ENCODE measurements at places on chromosomes 16 and 17.

DNA sequence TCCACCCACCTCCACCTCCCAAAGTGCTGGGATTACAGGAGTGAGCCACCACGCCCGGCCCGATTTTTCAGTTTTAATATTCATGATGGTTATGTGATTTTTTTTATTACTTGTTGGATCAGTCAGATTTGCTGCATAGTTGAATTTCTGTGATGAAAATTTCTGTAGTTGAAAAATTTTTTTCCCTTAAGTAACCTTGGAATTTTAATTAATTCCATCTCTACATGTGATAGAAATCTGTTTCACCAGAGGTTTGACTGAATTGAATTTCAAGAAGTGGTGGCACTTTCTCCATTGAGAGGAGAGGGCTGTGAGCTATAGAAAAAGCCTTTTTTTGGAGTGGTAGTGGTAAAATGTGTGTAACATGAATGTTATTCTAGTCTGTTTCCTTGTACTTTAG, 24.7 kb downstream of the WIPF2 start:
- H3K27me3 ChIP-seq: no peaks in the 10 kb centered on the region
- peaks cover 4% of the 10 kb centered on the region for H3K36me3 ChIP-seq
- H3K27ac ChIP-seq: no peak overlapping the region
- peaks cover 10% of the 10 kb centered on the region for H3K4me1 ChIP-seq

DNA sequence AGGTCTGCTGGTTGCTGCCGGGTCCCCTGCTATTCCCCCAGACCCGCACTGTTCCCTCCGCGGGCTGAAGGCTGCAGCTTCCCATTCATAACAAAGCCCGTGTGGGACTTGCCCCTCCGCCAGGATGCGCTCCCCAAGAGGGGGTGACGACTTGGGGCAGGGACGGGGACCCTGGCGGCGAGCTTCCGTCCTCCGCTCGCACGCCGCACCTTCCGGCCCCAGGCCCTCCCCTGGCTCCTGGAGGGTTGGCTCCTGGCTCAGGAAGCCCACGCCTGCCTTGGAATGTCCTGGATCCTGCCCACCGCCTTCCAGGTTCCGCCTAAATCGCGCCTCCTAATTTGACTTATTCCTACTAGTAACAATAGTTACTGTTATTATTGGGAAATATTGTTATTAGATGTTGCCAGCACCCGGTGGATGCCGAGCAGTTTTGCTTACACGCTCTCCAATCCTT, 1.1 kb upstream of the TFAP4 start:
- no peaks in the 10 kb centered on the region for H3K36me3 ChIP-seq
- peak; percentile 65 for DNase-seq
- H3K4me3 ChIP-seq: peak overlapping the region; percentile 100
- no peaks in the 10 kb centered on the region for H3K27me3 ChIP-seq
- no peak overlapping the region for H3K27ac ChIP-seq
- peaks cover 25% of the 10 kb centered on the region for H3K4me1 ChIP-seq

GRCh38 chr16:35599429-35600160, 2140.2 kb downstream of the TP53TG3F start:
- no peaks in the 10 kb centered on the region for H3K27me3 ChIP-seq
- no peak for DNase-seq
- H3K4me3 ChIP-seq: no peak overlapping the region
- no peaks in the 10 kb centered on the region for H3K36me3 ChIP-seq

DNA sequence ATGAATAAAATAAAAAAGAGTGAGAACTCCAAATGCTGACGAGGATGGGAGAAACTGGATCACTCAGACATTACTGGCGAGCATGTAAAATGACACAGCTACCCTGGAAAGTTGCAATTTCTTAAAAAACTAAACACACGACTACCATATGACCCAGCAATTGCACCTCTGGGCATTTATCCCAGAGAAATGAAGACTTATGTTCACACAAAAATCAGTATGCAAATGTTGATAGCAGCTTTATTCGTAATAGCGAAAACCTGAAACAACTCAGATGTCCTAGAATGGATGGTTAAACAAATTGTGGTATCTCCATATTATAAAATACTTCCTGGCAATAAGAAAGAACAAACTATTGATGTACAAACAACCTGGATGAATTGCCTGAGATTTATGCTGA, 357.2 kb upstream of the ASIC2 start:
- DNase-seq: no peak
- H3K27ac ChIP-seq: no peak overlapping the region
- H3K36me3 ChIP-seq: no peaks in the 10 kb centered on the region
- no peaks in the 10 kb centered on the region for H3K4me1 ChIP-seq

DNA sequence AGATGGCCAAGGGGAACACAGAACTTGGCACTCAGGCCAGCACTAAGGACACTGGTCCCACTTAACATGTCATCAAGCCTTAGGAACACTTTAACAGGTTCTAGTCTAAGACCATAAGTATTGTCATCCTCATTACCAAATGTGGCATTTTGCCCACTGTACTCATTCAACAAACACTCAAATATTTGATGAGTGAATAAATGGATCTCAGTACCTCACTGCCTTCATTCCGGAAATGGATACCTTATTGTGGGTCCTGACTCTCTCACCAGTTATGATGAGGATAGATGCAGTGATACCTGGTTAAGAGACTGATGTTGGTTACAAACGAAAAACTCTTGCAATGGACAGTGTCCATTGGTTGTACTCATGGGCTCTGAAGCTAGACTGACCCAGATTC, 455.2 kb upstream of the DYNLRB2 start:
- no peak overlapping the region for H3K4me3 ChIP-seq
- H3K4me1 ChIP-seq: no peaks in the 10 kb centered on the region
- DNase-seq: no peak
- H3K27ac ChIP-seq: no peak overlapping the region
- H3K36me3 ChIP-seq: no peaks in the 10 kb centered on the region
